ENCODE measurements at places on chromosomes 7 and 10.
A peak's percentile ranks its signal among the peaks of the same experiment; 100 is the strongest.

DNA sequence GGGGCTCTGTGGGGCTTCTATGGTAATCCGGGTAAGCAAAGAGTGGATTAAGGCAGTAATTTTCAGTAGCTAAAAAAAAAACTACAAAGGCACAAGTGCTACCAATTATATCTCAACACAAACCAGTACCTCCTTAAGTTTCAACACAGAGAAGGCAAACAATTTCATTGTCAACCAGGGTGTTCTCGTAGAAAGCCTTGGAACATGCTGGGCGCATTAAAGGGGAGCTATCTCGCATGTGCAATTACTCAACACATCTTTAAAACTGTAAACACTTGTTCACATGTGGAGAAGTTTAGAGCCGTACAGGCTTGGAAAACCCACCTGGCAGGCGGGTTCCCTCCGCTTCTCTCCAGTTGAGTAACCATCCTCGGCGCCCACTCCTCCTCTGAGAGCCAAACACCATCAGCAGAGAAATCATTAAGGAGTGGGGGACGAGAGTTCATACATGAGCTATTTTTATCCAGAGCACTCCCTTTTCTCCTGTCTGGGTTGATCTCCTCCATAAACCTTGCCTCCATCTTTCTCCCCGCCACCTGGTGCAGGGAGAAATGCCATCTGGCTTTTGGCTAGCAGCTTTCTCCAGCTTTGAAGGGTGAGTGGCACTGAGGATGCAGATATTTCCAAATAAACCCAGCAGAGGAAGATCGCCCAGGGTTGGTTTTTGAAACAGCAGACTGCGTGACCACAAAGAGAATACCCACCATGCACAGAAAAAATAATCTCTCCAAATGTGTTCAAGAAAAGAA lies 287.1 kb downstream of the WDR11 start:
- DNase-seq: no peak

DNA sequence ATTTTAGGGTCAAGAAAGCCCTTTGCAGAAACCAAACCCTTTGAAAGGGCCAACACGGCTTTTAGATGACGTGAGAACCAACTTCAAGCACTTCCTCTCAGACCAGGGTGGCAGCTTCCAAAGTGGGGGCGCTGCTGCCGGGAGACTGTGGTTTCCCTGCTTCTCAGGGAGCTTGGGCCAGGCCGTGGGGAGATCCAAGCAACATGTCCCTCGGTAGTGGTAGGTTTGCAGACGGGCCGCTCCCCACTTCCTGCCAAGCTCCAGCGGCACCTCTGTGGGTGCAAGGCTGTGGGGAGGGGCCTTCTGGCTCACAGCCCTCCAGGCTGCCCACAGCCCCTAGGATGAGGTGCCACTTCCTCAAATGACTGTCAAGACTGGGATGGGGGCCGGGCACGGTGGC lies 132.4 kb downstream of the FAM53B start:
- DNase-seq: peak; percentile 19

DNA sequence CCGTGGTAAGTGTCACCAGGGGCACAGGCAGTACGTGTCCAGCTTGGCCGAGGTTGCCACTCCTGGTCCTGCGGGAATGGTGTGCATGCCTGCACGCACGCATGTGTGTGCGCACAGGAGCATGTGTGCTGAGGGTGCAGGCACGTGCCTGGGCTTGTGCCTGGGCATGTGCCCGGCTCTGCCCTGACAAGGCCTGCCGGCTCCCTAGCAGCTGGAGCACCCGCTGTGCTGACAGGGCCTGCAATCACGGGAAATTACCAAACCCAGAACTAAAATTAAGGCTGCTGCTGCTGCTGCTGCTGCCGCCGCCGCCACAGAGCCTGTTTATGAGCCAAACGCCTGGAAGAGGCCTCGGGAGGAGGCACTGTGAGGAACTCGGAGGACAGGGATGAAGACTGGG lies 28.7 kb downstream of the GHRHR start:
- no peak for DNase-seq

- no peak for DNase-seq
Measured at GRCh38 chr7:4345004-4345403, 337.1 kb upstream of the FOXK1 start.

DNA sequence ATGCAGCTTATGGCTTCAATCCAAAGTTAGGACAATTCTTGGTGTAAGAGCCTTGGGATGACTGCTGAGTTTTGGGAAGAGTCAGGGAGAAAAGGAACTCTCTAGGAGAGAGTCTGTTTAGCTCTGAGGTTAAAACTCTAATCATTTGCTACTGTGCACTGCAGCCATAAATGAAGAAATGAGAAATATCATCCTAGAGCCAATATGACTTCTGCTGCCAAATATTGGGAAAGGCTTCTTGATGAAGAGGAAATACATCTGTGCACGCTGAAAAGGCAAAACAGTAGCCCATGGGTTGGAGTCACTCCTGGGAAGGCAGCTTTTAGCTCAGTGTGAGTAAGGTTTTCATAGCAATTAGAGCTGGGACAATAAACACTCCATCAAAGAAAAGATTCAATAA lies 308.8 kb downstream of the SFMBT2 start:
- DNase-seq: no peak

DNA sequence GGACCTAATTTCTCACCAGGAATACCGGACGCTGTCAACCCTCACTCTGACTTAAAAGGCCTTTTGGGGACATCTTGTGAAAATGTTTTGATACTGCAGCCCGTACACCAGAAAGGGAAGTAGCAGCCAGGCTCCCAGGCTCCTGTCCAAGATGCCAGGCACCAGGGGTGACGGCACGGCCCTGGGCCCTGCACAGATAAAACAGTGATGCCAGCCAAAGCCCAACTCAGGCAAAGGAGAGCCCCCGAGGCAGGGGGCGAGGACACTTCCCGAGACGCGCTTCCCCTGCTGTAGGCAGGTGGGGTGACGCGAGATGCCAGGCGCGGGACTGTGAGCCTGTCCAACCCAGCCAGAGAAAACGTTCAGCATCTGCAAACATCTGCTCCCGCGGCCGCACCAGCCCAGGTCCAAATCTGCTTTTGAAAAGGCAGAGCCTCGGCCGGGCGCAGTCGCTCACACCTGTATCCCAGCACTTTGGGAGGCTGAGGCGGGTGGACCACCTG lies 15.7 kb downstream of the ZFAND2A start:
- no peak for DNase-seq

- no peak for DNase-seq
Measured at GRCh38 chr10:1551636-1552338, 185.5 kb downstream of the ADARB2 start.

GRCh38 chr7:28726555-28726954 lies 231.6 kb downstream of the TRIL start:
- no peak for DNase-seq

- no peak for DNase-seq
Measured at GRCh38 chr10:13099144-13099665, 758 bp upstream of the OPTN start.

- no peak for DNase-seq
Measured at GRCh38 chr7:29563590-29564495, at the start of gene PRR15. PRR15 (plus strand) TSS chr7:29563835; CDS start chr7:29566330, 2,495 bp downstream.

- DNase-seq: no peak
Measured at GRCh38 chr7:81185072-81185471, 266.2 kb upstream of the SEMA3C start.

DNA sequence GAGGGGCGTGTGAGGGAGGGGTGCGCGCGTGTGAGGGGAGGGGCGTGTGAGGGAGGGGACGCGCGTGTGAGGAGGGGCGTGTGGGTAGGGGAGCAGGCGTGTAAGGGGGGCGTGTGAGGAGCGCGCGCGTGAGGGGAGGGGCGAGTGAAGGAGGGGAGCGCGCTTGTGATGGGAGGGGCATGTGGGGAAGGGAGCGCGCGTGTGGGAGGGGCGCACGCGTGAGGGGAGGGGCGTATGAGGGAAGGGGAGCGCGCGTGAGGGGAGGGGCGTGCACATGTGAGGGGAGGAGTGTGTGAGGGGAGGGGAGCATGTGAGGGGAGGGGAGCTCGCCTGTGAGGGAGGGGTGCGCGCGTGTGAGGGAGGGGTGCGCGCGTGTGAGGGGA lies 19.1 kb downstream of the MXI1 start:
- peak; percentile 68 for DNase-seq

DNA sequence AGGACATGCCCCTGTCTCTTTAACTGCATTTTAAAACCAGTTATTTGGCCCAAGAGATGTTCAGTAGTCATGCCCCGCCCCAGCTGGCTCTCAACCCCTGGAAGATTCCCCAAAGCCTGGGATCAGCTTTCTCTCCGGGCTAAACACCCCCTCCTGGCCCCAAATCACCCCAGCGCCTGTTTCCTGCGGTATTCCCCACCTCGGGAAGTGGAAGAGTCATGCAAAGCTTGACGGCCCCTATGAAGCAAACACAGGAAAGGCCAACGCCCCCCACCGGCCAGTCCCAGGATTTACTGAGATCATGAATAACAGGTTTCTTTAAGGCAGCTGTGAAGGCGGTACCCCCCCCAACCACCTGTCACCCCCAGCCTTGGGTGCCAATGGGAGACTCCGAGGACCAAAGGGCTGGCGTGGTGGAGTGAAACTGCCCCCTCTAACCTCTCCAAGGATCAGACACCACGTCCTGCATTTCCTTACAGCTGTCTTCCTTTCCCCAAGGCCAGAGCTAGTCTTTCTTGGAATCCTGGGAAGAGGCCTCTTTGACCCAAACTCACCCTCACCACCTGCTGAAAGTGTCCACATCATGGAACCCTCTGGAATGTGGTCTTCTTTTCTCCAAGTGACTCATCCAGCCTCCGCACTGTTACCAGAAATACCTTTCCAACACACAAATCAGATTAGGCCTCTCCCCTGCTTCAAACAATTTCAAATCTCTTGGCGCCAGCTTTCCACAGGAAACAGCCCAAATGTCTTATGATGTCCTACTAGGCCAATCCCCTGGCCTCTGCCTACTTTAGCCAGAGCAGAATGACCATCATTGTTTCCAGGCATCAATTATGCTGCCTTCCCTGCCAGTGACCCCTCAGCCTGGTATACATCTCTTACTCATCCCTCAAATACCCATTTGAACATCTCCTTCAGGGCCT lies 301.5 kb downstream of the ZEB1 start:
- no peak for DNase-seq

GRCh38 chr10:78571286-78571685 lies 497.5 kb upstream of the ZMIZ1 start:
- no peak for DNase-seq

DNA sequence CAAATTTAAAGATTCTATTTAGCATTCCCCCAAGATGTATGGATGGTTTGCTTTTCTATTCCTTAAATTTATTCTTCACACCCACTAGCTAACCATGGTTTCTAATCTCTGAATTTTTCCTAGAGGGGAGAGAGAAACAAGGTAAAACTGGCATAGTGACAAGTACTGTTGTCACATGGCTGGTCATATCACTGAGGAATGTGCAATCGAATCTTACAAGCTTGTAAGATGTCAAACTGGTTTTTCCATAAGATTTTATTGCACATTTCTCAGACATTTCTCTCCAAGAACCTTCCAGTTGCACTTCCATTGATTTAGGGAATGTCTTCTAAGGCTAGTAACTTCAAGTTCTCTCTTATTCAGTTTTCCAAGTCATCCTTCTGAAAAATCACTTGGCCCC lies 89.8 kb downstream of the MBL2 start:
- no peak for DNase-seq

DNA sequence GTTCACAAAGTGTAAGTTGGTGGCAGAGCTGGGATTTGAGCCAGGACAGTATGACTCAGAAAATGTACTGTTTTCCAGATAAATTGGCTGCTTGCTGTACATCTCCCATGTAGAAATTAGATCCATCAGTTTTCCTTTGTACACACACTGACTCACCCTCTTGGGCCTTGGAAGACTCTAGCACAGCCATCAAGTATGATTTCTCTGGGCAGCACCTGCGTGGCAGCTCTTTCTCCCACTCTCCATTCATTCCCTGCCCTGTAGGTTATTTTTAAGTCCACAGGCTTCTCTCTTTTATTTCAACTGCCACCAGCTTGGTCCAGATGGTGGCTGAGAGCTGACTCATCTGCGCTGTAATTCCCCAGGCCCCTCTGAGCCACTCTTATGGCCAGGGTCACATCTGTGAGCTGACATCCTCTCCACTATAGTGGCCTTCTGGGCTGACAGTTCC lies 28.3 kb upstream of the SDK1 start:
- no peak for DNase-seq

DNA sequence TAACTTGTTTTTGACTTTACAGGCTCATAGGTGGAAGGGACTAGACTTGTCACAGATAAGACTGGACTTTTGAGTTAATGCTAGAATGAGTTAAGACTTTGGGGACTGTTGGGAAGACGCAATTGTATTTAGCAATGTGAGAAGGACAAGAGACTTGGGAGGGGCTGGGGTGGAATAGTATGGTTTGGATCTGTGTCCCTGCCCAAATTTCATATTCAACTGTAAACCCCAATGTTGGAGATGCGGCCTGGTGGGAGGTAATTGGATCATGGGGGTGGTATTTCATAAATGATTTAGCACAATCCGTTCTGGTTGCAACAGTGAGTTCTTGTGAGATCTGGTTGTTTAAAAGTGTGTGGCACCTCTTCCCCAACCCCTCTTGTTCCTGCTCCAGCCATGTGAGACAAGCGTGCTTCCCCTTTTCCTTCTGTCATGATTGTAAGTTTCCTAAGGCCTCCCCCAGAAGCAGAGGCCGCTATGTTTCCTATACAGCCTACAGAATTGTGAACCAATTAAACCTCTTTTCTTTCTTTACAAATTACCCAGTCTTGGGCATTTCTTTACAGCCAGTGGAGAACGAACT lies 22.6 kb downstream of the RNF216 start:
- no peak for DNase-seq

DNA sequence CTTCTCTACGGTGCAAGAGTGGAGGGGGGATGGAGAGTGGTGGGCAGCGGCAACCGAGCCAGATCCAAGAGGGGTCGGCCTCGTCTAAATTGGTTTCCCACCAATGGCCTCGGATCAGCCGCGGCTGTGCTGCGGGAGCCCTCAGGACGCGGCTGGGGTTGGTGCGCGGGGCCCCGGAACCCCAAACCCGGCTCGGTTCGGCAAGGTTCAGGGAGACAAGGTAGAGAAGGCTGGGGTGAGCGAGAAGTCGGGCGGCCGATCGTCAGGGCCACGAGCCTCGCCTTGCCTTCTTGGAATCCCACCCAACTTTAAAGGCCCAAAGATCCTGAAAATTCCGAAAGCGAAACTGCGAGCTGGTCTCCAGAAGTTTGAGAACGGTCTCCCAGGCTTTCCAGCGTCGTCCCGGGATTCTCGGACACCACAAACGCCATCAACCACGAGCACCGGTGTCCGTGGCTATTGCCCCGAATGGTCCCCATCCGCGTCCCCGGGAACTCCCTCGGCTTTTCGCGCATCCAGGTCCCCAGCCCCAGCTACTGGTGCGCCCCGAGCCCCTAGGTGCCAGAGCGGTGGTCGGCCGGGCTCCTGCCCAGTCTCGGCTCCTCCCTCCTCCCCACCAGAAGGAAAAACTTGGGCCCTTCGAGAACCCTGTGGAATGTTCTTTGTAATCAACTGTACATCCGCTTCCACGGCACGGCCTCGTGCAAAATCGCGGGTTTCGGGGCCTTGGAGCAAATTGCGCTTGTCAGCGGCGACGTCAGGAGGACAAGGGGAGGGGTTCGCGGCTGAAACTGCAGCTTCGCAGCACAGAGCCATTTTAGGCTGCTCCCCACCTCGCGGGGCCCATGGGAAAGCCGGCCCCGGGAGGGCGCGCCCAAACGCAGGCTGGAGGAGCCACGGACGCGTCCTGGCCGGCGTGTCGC lies 3.2 kb downstream of the SFMBT2 start:
- DNase-seq: no peak

Data from activated CD8-positive, alpha-beta memory T cell treated with anti-CD3 and anti-CD28 coated beads for 4 hours (primary cell).